Vagina (tissue), 2 donors: ENCODE measurements at places on chromosomes 6 and 20. TPM values are rescaled to one million over a fixed set of nuclear protein-coding genes. Genes with fewer than 3 reads are reported as not detected.

The MYBL2 gene
- total RNA-seq = 1.7 TPM

The SLC16A10 gene
- total RNA-seq = 5.4 TPM

The CLPSL1 gene
- not detected for total RNA-seq

- no peak for DNase-seq
Observed at GRCh38 chr6:22250486-22250885, 46.4 kb downstream of the PRL start.

- no peak for DNase-seq
Observed at GRCh38 chr20:43744151-43744611, 17.4 kb upstream of the GTSF1L start.

DNA sequence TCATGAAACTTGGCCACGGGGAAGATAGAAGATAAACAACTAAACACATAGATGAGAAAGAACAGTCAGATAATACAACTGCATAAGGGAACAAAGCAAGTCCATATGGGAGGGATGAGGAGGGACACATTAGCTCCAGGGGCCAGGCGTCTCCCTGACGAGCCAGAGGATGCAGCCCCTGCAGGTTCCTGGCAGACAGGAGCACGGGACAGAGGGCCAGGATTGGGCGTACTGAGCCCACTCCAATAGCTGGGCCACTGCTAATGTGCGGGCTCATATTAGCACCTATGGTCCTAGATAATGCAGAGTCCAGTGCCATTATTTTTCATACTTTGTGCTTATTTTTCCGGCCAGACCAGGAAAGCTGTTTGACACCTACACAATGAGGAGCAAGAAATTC lies 182.9 kb downstream of the ANKRD60 start:
- no peak for DNase-seq

- no peak for DNase-seq
Observed at GRCh38 chr6:151765444-151765886, 42.0 kb upstream of the ESR1 start.

- no peak for DNase-seq
Observed at GRCh38 chr6:39543950-39544349, 181.3 kb downstream of the KIF6 start.

The TUBB gene
- total RNA-seq = 293 TPM

DNA sequence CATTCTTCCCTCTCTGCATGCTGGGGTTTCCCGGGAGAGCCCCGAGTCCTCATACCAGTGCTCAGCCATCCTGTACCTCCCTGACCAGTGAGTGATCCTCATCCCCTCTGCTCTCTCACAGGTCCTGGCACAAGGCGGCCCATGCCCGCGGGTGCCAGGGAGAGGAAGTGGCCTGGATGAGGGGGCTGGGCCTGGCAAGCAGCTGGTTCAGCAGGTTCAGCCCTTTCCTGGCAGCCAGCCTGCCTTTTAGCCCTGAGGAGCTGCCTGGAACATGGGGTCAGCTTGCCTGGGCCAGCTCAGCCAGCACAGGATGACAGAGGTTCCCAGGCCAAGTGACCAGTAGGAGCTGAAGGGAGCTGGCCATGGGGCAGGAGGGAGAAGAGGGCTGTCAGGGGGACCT lies 10.9 kb downstream of the MOCS1 start:
- DNase-seq = no peak

GRCh38 chr6:69164564-69165229 lies 529.6 kb downstream of the ADGRB3 start:
- no peak for DNase-seq

The STX11 gene
- total RNA-seq = 5.4 TPM

The AFG1L gene
- 3.7 TPM for total RNA-seq

DNA sequence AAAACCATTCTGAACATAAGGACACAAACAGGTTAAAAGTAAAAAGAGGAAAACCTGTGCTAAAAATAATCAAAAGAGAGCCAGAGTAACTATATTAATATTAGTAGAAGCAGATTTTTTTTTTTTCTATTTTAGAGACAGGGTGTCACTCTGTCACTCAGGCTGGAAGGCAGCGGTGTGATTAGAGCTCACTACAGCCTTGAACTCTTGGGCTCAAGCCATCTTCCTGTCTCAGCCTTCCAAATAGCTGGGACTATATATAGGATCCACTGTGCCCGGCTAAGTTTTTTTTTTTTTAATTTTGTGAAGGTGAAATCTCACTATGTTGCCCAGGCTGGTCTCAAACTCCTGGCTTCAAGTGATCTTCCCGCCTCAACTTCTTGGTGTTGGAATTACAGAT lies 33.4 kb upstream of the PLN start:
- no peak for DNase-seq

The OR10C1 gene
- total RNA-seq = not detected

DNA sequence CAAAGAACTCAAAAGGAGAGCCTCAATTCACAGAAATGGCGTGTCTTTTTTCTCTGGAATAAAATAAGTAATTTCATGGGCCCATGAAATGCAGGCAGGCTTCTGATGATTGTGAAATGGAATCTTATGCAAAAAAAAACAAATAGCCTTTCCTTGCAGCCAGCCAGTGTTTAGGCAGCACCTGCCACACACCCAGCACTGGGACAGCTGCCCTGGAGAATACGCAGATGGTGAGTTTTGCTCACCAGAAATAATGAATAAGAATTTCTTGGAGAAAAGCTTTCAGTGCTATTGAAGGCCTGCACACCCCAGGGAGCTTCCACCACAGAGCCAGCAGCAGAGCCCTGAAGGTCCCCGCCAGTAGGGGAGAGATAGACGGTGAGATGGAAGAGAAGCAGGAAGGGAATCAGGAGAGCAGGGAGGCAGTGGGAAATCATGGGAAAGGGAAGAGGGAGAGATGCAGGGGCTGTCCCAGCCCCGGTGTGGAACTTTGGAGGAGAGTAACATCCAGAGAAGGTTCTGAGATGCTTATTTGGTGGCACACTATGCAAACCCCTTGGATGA lies 54.9 kb downstream of the PXDC1 start:
- DNase-seq = no peak

DNA sequence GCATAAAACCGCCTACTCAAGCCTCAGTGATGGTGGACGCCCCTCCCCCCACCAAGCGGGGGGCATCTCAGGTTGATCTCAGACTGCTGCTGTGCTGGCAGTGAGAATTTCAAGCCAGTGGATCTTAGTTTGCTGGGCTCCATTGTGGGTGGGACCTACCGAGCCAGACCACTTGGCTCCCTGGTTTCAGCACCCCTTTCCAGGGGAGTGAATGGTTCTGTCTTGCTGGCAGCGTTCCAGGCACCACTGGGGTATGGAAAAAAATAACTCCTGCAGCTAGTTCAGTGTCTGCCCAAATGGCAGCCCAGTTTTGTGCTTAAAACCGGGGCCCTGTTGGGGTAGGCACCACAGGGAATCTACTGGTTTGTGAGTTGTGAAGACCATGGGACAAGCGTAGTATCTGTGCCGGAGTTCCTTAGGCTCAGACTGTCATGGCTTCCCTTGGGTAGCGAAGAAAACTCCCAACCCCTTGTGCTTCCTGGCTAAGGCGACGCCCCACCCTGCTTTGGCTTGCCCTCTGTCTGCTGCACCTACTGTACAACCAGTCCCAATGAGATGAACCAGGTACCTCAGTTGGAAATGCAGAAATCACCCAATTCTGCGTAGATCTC lies 1334.5 kb upstream of the ADGRB3 start:
- DNase-seq = no peak

GRCh38 chr6:144418959-144419545 lies 133.9 kb downstream of the UTRN start:
- no peak for DNase-seq

- DNase-seq = no peak
Observed at GRCh38 chr6:138815797-138816528, 20.1 kb downstream of the ECT2L start.

The FOXA2 gene
- not detected for total RNA-seq

The LKAAEAR1 gene
- total RNA-seq = not detected

The OR12D3 gene
- total RNA-seq = not detected

- DNase-seq = no peak
Observed at GRCh38 chr20:19095762-19096161, 116.7 kb upstream of the SLC24A3 start.

The PET117 gene
- total RNA-seq = 6.1 TPM
